Aorta (tissue), 5 donors: ENCODE measurements at places on chromosomes 7 and 10. TPM values are rescaled to one million over a fixed set of nuclear protein-coding genes. Genes with fewer than 3 reads are reported as not detected.

GRCh38 chr7:17822547-17823173 is 117.6 kb downstream of the SNX13 start:
- DNase-seq, result no peak
- peaks cover 2% of the 10 kb centered on the region for H3K36me3 ChIP-seq
- H3K4me3 ChIP-seq, result no peak overlapping the region
- H3K27me3 ChIP-seq, result no peaks in the 10 kb centered on the region
- H3K27ac ChIP-seq, result no peak overlapping the region
- no peaks in the 10 kb centered on the region for H3K4me1 ChIP-seq

DNA sequence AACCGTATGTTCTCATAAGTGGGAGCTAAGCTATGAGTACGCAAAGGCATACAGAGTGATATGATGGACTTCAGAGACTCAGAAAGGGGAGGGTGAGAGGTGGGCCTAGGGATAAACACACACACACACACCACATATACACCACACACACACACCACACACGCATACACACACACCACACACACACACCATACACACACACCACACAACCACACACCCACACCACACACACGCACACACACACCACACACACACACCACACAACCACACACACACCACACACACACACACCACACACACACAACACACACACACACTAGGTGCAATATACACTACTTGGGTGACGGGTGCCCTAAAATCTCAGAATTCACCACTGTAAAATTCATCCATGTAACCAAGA is 113.6 kb upstream of the ADAM12 start:
- no peaks in the 10 kb centered on the region for H3K36me3 ChIP-seq
- H3K27ac ChIP-seq, result no peak overlapping the region
- H3K4me1 ChIP-seq, result no peaks in the 10 kb centered on the region
- H3K4me3 ChIP-seq, result no peak overlapping the region

AKR1E2 gene
- 11.0 TPM for total RNA-seq

GRCh38 chr7:137925754-137926153 is 76.1 kb downstream of the CREB3L2 start:
- no peak for DNase-seq
- no peak overlapping the region for H3K4me3 ChIP-seq
- H3K27ac ChIP-seq, result no peak overlapping the region
- no peaks in the 10 kb centered on the region for H3K36me3 ChIP-seq
- peaks cover 6% of the 10 kb centered on the region for H3K4me1 ChIP-seq
- no peaks in the 10 kb centered on the region for H3K27me3 ChIP-seq

DNA sequence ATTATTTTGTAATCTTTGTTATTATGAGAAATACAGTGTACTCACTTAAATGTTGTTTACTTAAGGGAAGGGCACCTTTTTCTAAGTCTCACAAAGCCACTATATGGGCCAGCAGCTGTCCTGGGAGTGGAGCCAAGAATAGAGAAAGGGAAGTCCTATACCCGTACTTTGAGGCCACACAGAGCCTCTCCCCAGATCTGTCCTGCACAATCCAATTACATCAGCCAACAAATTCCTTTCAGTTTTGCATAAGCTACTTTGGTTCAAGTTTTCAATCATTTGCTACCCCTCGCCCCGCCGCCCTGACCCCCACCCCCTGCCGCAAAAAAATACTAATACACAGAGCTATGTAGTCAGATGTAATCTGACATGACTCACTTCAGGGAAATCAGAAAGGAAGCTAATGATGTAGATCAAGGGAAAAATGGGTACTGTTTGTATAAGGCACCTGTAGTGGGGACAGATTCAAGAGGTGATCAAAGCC is 297.4 kb upstream of the NEBL start:
- no peaks in the 10 kb centered on the region for H3K36me3 ChIP-seq
- H3K4me1 ChIP-seq, result no peaks in the 10 kb centered on the region
- H3K27ac ChIP-seq, result no peak overlapping the region
- H3K27me3 ChIP-seq, result no peaks in the 10 kb centered on the region
- no peak overlapping the region for H3K4me3 ChIP-seq

GRCh38 chr7:723541-723940 is 3.0 kb upstream of the DNAAF5 start:
- no peak for DNase-seq
- no peaks in the 10 kb centered on the region for H3K36me3 ChIP-seq
- no peak overlapping the region for H3K27ac ChIP-seq
- no peaks in the 10 kb centered on the region for H3K27me3 ChIP-seq
- H3K4me3 ChIP-seq, result no peak overlapping the region
